ENCODE measurements at places on chromosomes 13 and 19. TPM values are rescaled to one million over a fixed set of nuclear protein-coding genes. Genes with fewer than 3 reads are reported as not detected.

Gene MBD3L2
- total RNA-seq, result not detected

Gene LRRC63
- total RNA-seq, result not detected

Gene PDX1
- total RNA-seq, result not detected

Gene ZNF430
- total RNA-seq, result 11.9 TPM

Gene ZFP82
- 9.0 TPM for total RNA-seq

Gene PCP2
- not detected for total RNA-seq

Gene ICAM4
- total RNA-seq, result 0.29 TPM

Gene OR7A17
- not detected for total RNA-seq

Gene TTYH1
- total RNA-seq, result not detected

Gene ELAVL3
- not detected for total RNA-seq

Gene CCNA1
- total RNA-seq, result not detected

Gene SYNE4
- total RNA-seq, result under 0.01 TPM

Gene FBN3
- not detected for total RNA-seq

Gene BLOC1S3
- 10.0 TPM for total RNA-seq

Gene ABCC4
- total RNA-seq, result 27.5 TPM

Gene NCCRP1
- not detected for total RNA-seq

Gene CNFN
- total RNA-seq, result not detected

Gene ZNF836
- 11.9 TPM for total RNA-seq

Gene ZNF729
- not detected for total RNA-seq

Gene SIGLEC9
- not detected for total RNA-seq

Gene LGALS7B
- not detected for total RNA-seq

Measured in osteoblast (primary cell).